Left ventricle myocardium superior (tissue), 1 donor: ENCODE measurements at places on chromosomes 5 and 9.

- DNase-seq = no peak
Measured at GRCh38 chr9:98365227-98365669, 109.8 kb upstream of the TBC1D2 start.

DNA sequence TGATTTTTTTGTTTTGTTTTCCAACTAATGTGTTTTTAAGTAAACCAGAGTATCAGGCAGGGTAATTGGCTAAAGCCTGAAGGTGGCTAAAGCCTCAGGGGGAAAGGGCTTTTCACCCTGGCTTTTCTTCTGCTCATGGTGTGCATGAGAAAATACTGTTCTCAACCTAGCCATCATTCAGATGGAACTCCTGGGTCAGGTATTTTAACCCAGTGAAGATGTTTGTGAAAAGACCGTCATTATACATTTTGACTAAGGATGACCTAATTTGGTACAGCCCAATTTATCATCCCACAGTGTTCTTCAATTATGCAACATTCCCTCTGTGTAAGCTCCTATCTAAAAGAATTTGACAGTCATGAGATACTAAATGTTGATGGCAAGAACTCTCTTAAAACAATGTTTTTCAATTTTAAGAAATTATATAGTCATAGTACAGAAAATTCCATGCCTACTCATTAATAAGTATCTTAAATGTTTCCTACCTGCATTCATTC, 209.5 kb upstream of the TARS1 start:
- no peak for DNase-seq

DNA sequence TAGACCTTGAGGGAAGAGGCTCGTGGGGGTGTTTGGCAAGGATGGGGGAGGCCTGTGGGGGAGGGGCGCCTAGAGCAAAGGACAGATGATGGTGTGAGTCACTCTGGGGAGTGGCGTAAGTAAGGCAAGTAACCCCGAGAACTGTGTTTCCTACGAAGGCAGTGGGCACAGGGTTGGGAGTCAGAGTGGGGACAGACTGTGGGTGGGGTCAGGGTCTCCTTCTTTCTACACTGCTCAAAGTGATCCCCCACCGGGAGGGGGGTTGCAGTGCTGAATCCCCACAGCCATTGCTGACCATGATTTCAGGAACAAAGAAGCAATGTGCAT, 136.8 kb downstream of the TENT4A start:
- no peak for DNase-seq

DNA sequence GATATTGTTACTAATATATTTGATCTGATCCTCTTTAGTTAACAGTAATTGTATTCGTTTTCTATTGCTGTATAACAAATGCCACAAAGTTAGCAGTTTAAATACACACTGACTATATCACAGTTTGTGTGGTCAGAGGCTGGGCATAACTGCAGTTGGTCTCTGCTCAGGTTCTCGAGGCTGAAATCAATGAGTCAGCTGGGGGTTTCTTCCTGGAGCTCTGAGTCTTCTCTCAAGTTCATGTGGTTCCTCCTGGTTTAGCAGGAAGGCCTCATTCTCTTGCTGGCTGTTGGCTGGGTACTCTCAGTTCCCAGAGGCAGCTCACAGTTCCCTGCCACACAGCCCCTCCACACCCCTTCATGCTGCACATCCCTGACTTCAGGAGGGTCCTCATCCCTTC, 20.7 kb downstream of the COL23A1 start:
- DNase-seq = no peak

DNA sequence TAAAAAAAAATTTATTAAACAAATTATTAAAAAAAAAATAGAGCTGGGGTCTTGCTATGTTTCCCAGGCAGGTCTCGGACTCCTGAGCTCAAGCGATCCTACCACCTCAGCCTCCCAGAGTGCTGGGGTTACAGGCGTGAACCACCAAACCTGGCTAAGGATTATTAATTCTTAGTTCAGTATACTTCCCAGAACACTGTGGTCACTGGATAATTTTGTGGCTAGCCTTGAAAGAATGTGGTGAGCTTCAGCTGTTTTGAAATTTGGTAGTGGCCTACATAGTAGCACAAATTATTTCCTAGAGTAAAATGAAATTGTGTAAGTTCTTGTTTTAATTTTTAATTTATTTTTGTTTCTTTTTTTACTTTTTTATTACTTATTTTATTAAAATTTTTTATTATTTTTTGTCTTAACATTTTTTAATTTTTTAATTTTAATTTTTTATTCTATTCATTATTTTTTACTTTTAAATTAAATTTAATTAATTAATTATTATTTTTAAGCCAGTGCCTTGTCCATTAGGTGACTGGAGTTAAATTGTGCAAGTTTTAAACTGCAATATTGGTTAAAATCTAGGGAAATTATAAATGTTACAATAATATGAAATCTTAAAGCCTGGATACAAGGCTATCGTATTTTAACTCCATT, 23.0 kb downstream of the ARRDC3 start:
- DNase-seq = no peak

DNA sequence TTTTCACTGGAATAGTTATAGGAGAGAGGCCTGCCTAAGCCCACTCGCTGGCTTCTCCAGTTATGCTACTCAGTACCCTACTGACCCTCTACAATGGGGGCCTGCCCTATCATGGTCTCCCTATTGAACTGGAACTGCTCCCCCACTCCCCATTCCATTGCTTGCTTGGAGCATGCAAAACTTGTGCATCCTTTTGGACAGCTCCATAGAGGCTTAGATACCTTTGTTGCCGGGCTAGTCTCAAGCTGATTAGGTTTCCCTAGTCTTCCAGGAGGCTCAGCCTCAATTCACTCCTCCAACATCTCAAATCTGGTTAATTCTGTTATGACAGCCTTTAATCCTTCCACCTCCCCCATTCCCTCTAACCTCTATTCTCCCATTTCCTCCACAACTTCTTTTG, 39.9 kb downstream of the KIF24 start:
- DNase-seq = no peak

DNA sequence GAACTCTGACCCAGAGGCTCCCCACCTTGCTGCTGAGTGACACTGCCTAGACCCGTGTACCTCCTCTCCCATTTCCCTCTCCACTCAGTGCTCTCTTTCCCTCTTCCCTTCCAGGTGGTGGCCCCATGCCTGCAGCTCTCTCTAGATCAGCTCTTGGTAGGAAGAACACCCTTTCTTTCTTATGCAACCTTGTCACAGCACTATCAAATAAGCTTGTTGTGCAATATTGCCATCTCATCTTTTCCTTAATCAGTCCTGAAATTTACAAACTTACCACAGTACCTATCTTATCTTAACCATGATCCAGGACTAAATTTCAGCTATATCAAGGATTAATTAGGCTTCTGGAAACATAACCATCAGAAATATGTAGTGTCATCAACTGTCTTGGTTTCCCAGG, 88.6 kb downstream of the ZFAND5 start:
- no peak for DNase-seq

- no peak for DNase-seq
Measured at GRCh38 chr5:33801292-33801691, 90.5 kb downstream of the ADAMTS12 start.

GRCh38 chr9:1535051-1535450, 480.1 kb upstream of the SMARCA2 start:
- no peak for DNase-seq

GRCh38 chr5:168047043-168047668, 244.3 kb upstream of the WWC1 start:
- DNase-seq = peak; percentile 26

- DNase-seq = no peak
Measured at GRCh38 chr9:124788542-124789217, 11.7 kb downstream of the OLFML2A start.

- DNase-seq = no peak
Measured at GRCh38 chr9:115786321-115786720, 367.3 kb upstream of the PAPPA start.

DNA sequence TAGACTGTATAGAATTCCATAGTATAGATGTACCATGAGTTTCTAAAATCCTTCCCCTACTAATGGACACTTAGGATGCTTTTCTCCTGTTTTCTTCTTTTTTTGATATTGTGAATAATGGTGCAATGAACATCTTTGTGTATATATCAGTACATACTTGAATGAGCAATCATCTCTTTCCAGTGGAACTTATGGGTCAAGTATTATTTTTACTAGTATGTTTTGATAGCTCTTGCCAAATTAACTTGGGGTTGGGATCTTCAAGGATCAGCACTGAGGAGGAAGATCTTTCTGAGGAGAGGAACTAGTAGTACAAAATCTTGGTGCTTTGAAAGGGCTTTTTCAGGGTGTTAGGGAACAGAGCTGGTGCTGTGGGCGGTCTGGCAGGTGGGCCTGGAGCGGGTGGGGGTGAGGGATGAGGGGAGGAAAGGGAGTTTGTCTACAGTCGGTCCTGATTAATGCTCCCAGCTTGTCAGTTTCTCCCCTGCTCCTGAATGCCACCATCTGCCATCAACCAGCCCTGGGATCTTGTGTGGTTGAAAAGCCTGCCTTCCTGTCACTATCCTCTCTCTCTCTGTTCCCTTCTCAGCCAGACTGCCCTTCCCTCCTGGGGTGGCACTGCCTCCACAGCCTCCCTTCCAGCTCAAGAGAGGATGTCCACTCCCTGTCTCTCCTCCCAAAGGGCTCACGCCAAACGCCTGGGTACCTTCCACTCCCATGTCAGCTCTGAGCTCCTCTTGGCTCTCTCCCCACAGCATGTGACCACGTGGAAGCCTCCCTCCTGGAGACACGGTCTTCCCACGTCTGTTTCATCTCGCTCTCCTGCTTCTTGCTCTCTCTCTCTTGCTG, 185.9 kb downstream of the DAB2IP start:
- DNase-seq = peak; percentile 48

DNA sequence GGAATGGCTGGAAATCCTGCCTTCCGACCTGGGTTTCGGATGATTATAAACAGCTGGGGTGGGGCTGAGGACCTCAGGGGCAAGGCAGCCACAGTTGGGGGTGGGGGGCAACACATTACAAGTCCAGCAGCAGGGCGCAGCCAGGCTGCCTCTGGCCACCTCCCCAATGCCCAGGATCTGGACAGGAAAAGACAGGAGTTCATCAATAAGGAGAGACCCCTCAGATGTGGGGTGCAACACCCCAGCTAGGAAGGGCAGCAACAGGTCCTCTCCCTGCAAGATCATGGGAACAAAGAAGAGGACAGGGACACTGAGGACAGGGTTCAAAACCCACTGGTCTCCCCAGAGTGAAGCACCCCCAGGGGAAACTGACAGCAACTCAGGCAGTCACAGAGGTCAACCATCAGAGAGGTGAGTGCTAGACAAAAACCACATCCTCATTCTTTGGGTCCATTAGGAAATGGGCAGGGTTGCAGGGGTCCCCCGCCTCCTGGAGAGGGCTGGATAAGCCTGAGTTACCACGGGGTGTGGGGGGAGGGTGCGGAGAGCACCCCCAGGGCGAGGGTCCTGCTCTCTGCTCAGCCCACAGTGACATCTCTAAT, 33.5 kb downstream of the SEMA4D start:
- no peak for DNase-seq

GRCh38 chr5:149367249-149367971, 9.6 kb downstream of the PCYOX1L start:
- no peak for DNase-seq

DNA sequence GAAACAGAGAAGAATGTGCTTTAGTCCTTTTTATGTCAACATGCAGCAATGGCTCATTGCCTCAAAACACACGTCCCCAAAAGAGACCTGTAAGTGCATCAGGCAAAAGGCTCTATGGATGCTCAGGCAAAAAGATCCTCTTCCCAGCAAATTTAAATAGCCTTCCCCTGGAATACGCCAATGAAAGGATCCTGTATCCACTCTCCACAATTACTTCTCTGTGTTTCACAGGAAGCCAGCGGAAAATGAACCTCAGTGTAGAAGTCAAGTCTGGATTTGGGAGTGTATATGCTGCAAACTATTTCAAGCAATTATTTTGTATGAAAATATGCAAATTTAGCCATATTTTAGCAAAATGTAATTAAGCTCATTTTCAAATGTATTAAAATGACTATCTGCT, 217.9 kb downstream of the EPB41L4A start:
- DNase-seq = no peak

DNA sequence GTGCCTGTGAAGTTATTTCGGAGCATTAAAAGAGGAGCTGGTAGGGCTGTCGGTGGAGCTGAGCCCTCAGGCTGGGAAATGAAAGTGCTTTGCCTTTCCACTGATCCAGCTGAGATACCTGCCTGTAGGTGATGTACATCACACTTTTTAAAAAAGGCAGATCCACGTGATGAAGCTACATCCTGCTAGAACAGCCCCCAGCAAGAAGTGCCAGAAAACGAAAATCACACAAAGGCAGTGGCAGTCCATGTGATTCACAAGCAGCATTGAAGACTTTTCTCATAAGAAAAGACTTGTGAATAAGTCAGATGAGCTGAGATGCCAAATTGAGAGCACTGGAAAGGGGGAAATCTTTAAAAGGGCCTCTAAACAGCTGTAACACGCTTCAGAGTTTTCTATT, 765.1 kb downstream of the PTPRD start:
- DNase-seq = no peak

GRCh38 chr5:1593903-1594356, 70.2 kb upstream of the LPCAT1 start:
- no peak for DNase-seq

- DNase-seq = no peak
Measured at GRCh38 chr9:136992819-136993369, 672 bp downstream of the PAXX start.

DNA sequence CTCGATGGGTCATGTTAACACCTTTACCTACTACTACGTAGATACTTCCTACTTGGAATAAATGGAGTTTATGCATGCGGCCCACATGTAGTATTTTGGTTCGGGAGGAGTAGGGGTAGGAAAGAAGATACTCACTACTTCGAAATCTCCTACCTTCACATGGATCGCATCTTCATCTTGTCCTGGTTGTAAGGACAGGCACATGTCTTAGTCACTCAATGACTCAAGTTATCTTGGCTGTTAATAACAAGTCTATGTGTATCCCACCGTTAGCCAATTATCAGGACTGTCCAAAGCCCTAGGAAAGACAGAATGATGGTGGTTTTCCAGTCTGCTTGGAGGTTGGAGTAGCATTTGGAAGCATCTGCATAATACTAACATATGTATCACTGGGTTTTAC, 24.1 kb downstream of the CMYA5 start:
- no peak for DNase-seq

GRCh38 chr5:11547140-11547539, 357.1 kb downstream of the CTNND2 start:
- DNase-seq = no peak

DNA sequence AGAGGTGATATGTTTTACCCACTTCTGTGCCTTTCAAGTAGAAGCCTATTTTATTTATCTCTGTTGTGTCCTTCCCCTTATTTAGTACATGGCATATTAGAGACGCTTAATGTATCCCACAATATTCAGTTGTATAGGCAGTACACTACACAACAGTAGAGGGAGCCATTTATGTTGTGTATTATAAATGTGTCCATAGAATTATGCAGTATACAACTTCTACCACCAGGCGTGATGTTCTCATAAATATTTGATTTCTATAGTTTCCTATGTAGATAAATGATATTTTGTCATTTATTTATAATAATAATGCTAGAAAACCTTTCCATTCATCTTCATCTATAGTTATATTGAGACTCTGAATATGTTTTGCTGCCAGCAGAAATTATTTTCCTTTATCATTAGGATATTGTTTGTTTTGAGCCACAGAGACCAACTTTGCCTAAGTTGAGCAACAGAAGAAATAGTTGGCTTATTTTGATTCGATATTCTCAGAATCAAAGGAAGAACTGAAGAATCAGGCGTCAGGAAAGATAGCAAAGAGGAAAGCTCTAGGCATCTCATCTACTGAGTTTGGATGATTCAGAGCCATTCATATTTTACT, 81.7 kb downstream of the ADAMTS19 start:
- no peak for DNase-seq

- no peak for DNase-seq
Measured at GRCh38 chr9:99377790-99378775, 156.0 kb downstream of the SEC61B start.
